H4 (cell line): ENCODE measurements at places on chromosomes 2 and 18. TPM values are rescaled to one million over a fixed set of nuclear protein-coding genes. Genes with fewer than 3 reads are reported as not detected.

Gene CFC1
- total RNA-seq, result 0.39 TPM in 1 of 2 replicates, not detected in the other

Gene SPR
- 47.6 and 52.5 TPM in 2 replicates for total RNA-seq

Gene FTCDNL1
- total RNA-seq, result 2.3 and 5.9 TPM in 2 replicates

Gene C2orf80
- not detected in 2 replicates for total RNA-seq

Gene AKAIN1
- not detected in 2 replicates for total RNA-seq

- no peak for DNase-seq
These were observed 42.9 kb downstream of the COA5 start for GRCh38 chr2:98565286-98565860.

DNA sequence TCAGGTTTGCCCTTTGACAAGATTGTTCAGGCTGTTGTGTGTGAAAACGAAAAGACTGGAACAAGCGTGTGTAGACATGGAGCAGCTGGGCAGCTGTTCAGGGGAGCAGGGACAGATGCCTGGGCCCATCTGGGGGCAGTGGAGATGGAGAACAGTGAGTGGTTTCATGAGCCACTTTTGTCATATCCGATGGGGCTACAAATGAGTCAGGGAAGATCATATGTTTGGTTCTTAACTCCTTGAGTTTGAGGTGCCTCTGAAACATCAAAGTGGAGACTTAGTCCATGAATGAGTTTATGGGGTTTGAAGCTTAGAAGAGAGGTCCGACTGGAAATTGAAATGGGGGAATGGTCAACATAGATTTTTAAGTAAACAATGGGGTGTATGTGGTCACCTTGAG lies 9.3 kb upstream of the PLB1 start:
- DNase-seq, result no peak

GRCh38 chr2:65037178-65037577 lies 19.0 kb upstream of the CEP68 start:
- DNase-seq, result no peak

DNA sequence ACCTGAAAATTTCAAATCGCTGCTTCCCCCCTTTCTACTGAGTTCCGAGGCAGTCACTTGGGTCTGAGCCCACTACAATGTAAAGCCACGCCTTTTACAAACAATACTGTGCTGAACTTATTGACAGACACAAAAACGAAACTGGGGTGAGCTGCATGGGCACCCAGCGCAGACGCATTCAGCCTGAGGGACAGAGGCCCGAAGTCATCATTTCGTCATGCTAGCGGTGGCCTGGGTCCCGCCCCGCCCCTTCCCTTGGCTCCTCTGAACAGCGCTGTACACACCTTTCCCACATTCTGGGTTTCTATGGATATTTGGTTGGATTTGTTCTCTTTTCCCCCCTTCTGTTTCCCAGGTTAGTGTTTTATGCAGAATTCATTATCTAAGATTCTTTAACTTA lies 71.7 kb downstream of the EIPR1 start:
- no peak for DNase-seq

- no peak for DNase-seq
These were observed 373.7 kb downstream of the RBM43 start for GRCh38 chr2:150887926-150888325.

DNA sequence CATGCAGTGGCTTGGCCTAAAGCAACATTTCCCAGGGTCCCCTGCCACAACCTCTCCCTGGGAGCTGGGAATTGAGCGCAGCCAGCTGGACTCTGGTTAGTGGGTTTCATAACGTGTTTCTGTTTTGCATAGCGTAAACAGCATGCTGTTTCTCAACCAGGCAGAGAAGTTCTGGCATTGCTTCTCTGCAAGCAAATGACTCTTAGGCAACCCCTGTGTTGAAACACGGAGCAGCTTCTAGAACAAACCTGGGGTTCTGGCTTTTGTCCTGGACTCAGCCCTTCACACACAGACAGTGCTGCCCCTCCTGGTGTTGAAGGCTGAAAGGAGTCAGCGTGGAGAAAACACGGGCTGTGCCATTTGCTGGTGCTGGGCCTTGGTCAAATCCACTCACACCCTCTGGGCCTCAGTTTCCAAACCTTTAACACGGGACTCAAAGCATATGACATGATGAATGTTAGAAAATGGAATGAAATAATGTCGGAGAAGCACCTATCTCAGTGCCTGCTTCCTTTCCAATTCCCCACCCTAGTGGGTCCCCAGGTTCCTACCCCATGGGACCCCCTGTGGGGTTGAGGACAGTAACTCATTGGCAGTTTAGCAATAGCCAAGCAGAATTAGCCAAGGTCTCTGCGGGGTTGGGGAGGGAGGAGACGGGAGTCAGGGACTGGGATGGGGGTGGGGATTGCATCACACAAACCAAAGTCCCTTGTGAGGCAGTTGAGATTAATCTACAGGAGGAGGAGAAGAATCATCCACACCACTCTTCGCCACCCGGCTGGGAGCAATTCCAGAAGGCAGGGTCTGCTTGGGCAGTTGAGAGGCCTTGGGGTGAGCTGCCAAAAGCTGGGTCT lies 30.2 kb upstream of the IL1R2 start:
- DNase-seq, result peak; percentile 77

DNA sequence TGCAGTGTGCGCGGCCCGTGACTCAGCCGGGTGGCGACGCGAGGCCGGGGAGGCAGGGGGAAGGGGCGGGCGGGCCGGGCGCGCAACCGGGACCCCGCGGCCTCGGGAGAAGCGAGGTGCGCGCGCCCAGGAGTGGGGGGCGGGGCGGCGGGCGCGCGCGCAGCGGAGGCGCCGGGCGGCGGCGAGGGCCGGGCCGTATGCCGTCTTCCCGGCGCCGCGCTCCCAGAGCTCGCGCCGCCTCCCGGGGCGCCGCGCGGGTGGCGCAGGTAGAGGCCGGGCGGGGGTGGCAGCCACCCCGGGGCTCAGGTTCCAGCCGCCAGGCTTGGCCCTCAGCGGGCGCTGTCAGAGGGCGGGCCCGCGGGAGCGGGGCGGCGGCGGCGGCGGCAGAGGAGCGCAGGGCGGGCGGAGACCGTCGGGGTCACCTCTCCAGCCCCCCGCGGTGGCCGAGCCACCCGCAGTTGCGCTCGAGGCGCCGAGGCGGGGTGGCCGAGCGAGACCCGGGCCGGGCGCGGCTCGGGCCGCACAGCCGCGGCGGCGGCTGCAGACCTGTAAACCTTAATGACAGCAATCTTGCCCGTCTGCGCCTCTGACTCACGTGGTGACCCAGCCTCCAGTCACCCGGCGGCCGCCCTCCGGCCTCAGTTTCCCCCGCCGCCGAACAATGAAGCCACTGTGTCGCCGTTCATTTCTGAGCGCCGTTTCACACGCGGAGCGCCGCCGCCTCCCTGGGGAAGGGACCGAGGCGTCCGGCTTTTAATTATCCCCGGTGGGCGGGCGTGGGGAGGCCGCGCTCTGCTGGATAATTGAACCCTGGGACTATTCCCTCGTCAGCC lies 25.3 kb upstream of the SMAD7 start:
- no peak for DNase-seq

GRCh38 chr2:187453078-187453641 lies 5.1 kb upstream of the CALCRL start:
- peak; percentile 15 for DNase-seq

DNA sequence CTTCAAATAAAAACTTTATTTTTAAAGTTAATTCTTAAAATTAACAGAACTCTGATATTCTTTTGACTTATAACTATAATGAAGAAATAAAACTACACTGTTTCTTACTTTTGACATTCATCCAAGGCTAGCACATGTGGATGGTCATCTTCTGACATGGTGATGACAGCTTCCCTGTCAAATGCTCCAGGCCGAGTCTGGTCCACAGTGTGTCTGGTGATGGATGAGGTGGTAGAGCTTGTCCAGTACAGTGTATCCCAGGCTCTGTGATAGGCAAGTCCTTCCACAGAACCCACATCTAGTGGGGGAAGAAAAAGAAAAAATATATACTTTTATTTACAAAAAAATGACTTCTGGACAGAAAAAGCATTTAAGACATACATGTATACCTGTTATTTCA lies 1529.5 kb downstream of the LRP1B start:
- DNase-seq, result no peak

DNA sequence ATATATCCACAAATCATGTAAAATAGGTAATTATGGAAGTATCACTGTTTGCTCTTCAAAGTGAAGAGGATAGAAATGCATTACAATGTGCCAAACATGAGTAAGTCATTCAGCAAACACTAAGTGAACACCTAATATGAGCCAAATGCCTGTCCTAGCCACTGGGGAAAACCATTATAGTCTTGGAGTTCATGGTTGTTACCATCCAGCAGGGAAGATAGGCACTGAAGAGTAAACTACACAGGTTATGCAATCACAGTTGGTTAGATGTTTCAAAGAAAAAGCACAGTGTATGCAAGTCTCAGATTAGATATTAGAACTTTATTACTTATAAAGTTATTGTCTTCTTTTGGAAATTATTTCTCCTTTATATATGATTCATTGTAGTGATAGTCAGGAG lies 3.9 kb upstream of the SERPINB2 start:
- DNase-seq, result no peak

- DNase-seq, result no peak
These were observed 25.2 kb downstream of the OSBPL1A start for GRCh38 chr18:24372279-24372872.
